Stimulated activated CD4-positive, alpha-beta T cell treated with anti-CD3 and anti-CD28 coated beads, Interleukin-12 subunit alpha, Interleukin-12 subunit beta, amount 100 ng/mL, for 24 hours (primary cell): ENCODE measurements at places on chromosomes 1 and 21.

DNA sequence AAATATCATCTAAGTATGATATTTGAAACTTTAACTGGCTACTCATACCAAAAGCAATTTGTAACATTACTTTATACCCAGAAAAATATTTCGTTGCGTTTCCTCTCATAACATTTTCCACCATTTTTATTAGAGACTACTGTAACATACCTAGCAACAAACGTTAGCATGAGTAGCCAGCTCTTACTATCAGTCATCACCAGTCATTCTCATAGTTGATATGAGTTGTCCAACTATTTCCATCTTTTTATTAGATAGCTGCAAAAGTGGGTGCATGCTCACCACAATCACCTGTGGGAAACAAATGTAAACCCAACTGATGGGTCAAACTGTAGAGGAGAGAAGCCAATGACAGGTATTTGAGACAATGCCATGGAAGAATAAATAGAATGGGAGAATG is 114.6 kb downstream of the AKT3 start:
- no peak for DNase-seq

GRCh38 chr1:221018414-221018813 is 139.2 kb downstream of the HLX start:
- DNase-seq = no peak

- no peak for DNase-seq
These were observed 128.2 kb upstream of the KIAA0040 start for GRCh38 chr1:175320804-175321203.

DNA sequence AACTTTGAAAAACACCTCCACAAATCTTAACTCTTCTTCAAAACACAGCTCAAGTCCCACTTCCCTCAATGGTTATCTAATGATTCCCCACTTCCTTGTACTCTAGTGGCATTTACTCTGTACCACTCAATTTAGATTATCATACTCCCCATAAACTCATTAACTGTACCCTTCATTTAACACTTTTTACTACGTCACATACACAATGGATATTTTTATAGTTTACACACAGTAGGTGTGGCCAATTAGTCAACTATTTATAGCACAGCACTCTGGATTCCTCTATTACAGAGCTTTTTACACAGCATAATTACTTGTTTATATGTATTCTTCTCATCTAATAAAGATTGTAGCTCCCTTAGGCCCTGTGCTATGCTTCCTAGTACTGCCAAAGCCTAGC is 62.1 kb downstream of the FOXJ3 start:
- DNase-seq = no peak

- no peak for DNase-seq
These were observed 87.7 kb downstream of the RAB3GAP2 start for GRCh38 chr1:220184506-220184905.

GRCh38 chr21:38269576-38269936 is 12.8 kb downstream of the KCNJ15 start:
- no peak for DNase-seq

- DNase-seq = no peak
These were observed 200.8 kb upstream of the ST6GALNAC5 start for GRCh38 chr1:76666499-76666898.

DNA sequence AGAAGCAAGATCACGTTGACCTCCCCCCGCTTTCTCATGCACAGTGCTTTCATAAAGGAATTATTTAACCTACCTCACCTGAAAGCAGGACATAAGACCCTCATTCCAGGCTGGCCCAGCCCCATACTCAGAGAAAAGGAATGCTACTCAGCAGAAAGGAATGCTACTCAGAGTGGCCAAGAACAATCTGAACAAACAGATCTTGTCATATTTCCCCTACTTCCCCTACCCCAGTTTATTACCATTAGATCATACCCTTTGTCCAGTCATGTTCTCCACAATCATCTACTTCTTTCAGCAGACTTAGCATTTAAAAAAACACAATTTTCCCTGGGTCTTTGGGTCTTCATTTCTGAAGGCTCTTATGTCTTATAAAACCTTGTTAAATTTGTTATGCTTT is 89.8 kb downstream of the SLC16A1 start:
- DNase-seq = no peak

GRCh38 chr1:84348759-84349158 is 47.3 kb downstream of the SAMD13 start:
- no peak for DNase-seq

GRCh38 chr21:41460578-41461527 is 34.8 kb downstream of the MX1 start:
- DNase-seq = peak; percentile 14

DNA sequence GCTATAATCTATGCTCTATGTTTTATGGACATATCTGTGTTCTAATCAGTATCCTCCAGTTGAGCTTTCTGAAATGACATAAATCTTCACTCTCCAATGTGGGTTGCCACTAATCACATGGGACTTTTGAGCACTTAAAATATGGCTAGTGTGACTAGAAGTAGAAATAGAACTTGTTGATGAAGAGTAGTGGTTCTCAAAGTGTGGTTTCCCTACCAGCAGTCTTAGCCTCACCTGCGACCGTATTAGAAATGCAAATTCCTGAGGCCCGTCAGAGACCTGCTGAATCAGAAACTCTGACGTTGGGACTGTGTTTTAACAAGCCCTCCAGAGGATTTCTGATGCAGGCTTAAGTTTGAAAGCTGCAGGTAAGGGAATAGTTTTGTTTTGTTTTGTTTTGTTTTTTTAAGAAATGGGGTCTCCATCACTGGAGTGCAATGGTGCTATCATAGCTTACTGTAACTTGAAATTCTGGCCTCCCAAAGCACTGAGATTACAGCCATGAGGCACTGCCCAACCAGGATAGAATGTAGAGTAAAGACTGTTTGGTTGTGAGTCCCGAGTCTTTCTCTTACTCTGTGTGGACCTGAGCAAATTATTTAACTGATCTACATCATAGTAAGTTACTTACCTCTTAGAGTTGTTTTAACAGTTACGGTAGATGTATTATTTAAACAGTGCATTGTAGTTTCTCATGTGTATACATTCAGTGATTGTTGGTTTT is 21.7 kb downstream of the GLRX2 start:
- no peak for DNase-seq

- no peak for DNase-seq
These were observed 11.0 kb downstream of the ALDH4A1 start for GRCh38 chr1:18891426-18891780.

- DNase-seq = no peak
These were observed 12.1 kb upstream of the C8B start for GRCh38 chr1:56977910-56978309.

DNA sequence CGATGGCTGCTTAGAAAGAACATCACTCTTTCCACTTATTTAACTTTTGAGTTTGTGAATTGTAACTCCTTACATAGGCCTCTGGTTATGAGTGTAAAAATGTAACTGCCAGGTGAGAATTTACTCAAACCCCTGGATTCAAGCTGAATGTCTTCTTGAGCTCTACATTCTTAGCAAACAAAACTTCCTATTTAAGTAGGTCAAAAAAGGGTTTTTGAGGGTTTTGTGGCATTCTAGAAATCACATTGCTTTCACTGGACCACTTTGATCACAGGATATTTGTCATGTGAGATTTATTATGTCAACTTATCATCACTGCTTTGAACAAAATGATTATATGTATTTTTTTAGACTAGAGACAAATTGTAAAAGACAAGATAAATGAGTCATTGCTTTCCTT is 5.7 kb downstream of the IL23R start:
- no peak for DNase-seq
